C1 segment of cervical spinal cord (tissue), 14 donors: ENCODE measurements at places on chromosomes 7 and 10.
A peak's percentile ranks its signal among the peaks of the same experiment; 100 is the strongest.

DNA sequence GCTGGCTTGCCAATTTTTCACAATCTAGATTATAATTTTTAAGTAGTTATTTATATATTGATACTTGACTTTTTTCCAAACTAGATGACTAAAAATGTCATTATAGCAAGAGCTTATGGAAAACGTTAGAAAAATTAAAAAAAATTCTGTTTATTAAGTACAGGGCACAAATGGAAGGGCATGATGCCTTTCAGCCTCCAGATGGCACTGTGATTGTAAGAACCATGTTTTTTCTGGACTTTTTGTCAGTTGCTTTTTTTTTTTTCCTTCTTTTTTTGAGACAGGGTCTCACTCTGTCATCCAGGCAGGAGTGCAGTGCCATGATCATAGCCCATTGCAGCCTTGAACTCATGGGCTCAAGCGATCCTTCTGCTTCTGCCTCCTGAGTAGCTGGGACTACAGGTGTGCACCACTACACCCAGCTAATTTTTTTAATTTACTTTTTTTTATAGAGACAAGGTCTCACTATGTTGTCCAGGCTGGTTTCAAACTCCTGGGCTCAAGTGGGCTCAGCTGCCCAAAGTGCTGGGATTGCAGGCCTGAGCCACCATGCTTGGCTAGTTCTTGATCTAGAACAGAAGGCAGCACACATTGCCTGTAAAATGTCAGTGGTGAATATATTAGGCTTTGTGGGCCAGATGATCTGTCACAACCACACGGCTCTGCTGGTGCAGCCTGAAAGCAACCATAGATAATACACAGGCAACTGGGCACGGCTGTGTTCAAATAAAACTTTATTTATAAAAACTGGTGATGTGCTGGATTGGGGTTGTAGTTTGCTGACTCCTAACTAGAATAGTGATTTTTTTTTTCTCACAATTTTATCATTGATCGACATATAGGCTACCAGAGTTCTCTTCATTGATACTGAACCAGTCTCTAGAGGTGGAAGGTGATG is 27.4 kb downstream of the UCMA start:
- no peak for DNase-seq

- no peak for DNase-seq
These were observed 6.9 kb downstream of the CELF2 start for GRCh38 chr10:11024596-11024995.

DNA sequence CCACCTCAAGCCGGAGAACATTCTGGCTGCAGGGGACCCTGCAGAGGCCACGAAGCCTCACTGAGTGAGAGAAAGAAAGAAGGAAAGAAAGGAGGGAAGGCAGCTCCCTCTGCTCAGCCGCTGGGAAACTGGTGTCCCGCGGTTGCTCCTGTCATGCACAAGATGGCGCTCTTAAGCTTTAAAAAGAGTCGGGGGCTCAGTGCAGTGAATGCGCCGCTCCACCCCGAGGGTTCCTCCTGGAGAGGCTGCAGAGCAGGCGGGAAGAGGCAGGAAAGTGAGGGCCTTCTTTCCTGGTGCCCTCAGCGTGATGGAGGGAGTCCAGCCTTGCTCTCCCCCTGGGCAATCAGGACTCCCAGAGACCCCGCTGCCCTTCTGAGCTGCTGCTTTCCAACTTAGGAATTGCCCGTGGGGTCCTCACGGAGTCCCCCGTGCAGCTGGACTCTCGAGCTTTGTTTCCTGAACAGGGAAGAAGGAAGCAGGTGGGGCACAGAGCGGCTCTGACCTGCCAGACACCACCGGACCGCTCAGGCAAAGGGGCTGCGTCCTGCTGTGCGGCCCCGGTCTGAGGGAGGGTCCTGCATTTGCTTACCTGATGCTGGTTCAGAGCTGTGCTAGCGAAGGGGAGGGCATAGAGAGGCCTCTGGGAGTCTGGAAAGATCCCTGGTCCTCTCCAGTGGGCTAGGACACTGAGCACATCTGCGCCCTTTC is 141.9 kb upstream of the MKI67 start:
- DNase-seq, result peak; percentile 12

DNA sequence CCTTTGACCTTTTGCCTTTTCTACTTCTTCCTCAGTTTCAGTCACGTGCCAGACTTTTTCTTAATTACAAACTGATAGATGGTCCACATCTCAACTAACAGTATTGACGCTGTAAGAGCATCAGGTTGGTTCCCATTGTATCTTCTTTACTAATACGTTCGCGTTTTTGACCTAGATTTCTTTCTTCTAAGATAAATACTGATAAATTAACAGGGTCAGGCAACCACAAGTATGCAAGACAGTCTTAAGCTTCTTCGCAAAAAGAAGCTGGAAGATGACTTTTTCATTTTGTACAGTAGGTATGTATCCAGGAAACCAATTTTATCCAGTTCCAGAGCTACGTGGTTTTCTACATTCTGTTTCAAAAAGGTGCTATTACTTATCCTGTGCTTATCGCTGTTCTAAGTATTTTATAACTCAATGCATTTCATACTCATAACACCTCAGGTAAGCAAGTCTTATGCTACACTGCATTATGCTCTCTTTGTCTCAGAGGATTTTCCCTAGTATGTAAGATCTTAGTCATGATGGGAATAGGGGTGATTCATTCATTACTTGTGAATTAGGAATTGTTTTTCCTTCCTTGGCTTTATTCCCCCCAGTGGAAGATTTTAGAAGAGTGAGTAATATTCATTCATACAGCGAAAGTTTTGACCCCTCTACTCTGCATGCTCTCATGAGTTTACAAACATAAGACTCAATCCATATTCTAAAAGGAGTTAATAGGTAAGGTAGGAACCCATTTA is 955 bp downstream of the DUS4L start:
- DNase-seq, result no peak

- DNase-seq, result no peak
These were observed 305.7 kb downstream of the FZD1 start for GRCh38 chr7:91569728-91570457.
